ENCODE measurements at places on chromosomes 1 and 21.

- peak; percentile 59 for DNase-seq
These were observed 367.6 kb upstream of the VAMP3 start for GRCh38 chr1:7403265-7404045.

GRCh38 chr1:17798011-17798410 is 42.9 kb downstream of the ACTL8 start:
- DNase-seq: no peak

DNA sequence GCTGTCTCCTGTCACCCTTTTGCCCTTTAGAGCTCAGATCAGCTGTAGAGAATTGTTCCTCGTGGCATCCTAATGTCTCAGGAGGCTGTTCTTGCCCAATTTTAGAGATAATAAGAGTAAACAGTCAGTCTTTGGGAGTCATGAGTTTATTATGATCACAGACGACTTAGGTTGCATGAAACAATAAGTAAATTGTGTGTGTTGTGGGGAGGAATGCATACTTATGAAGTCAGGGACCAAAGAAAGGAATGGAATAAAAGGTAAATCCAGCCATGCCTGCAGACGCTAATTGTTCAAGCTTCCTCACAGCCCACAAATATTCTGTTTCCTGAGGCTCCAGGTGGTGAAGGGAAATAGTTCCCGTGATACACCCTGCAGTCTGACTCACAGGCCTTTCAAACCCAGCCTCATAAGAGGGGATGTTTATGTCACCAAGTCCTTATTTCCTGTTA is 897 bp downstream of the EPHX4 start:
- no peak for DNase-seq

DNA sequence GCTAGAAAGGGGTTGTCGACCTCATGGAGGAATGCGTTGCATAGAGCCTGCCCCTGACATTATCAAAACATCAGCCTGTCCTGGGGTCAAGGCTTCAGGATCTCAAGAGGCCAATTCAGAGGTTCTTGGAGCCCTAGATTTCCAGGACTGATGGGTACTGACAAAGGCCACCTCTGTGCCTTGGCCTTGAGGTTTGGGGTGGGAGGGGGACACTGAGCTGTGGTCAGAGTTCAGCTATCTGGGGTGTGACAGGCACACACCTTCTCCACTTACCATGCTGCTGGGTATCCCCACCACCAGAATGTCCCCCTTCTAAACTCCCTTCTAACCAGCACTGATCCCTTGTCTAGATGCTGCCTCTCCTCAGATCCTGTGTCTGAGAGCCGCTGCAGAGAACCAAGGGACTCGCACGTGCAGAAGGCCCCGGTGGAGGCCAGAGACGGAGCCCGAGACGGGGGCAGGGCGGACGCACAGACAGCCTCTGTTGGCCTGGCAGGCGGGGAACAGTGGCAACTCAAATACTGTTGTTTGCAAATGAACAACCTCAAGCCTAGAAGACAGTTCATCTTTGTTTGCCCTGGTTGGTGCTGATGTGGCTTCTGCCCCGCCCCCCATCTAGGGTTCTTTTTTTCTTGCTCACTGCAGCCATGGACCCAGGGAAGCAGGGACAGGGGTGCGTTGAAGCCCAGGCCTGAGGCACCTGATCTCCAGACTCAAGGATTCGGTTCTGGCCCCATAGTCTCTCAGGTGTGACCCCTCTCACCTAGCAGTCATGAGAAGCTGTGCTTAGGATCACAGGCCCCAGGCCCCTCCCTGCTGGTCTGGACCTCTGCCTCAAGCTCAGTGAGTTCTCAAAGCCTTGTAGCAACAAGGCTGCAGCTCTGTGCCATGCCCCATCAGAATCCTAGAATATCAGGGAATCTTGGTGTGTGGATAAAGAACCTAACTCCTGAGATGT is 28.1 kb upstream of the CSF1 start:
- DNase-seq: no peak

DNA sequence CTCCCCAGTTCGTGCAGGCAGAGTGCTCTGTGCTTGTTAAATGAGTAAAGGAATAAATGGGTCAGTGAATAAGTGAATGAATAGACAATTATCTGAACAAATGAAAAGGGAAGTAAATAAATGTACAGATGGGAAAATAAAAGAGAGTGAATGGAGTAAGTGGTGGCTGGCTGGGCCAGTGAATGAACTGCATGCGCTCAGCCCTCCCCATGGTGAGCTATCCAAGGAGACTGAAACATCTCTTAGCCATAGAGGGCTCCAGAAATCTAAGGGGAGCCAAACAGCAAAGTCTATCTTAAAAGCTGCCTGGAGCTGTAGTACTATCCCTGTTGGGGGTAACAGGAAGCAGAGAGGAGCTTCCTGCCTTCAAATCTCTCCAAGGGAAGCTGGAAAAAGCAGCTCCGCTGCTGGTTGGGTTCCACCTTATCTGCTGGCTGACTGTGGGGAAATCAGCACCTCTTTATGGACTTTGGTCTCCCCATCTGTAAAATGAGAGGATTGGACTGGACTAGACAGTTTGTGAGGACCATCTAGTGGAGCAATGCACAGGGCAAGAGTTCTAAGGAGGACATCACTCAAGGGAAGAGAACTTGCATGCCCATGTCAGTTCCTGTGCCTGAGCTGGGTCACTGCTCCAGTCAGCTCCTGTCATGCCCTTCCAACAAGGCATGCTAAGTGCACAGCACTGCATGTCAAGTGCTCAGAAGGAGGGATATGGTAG is 77.9 kb downstream of the TRABD2B start:
- DNase-seq: no peak

DNA sequence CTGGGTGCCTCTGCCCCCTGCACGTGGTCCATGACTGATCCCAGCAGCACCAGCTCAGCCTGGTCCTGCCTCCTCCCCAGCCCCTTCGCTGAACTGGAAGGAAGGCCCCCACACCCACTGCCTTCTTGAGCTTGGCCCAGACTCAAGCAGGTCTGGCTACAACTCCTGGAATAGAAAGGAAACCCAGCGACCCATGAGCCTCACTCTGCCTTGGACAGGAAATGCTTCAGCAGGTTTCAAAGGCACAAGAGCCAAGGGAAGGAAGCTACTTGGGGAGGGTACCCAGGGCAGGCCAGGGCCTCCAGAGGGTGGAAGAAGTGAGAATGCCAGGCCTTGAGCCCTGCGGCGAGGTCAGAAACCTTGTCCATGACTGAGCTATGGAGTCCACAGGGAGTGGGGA is 35.9 kb upstream of the RD3 start:
- no peak for DNase-seq

DNA sequence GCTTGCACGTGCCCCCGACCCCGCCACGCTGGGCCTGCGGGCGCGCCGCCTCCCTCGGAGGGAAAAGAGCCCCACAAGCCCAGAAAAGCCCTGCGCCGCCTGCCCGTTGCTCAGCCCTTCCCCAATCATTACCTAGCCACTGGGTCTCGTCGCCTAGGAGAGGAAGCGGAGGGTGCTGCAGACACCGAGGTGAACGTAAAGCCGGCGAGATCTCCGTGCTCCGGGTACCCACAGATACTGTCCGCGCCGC is at the start of gene ENO1:
TSS of gene ENO1 (minus strand) at position 239 of the 250 bp plus-strand sequence. CDS start 3,778 bp downstream, outside the sequence.
- no peak for DNase-seq

- DNase-seq: peak; percentile 13
These were observed 6.1 kb upstream of the CD1A start for GRCh38 chr1:158248118-158248517.

- no peak for DNase-seq
These were observed 9.2 kb upstream of the GADD45A start for GRCh38 chr1:67675800-67676199.

DNA sequence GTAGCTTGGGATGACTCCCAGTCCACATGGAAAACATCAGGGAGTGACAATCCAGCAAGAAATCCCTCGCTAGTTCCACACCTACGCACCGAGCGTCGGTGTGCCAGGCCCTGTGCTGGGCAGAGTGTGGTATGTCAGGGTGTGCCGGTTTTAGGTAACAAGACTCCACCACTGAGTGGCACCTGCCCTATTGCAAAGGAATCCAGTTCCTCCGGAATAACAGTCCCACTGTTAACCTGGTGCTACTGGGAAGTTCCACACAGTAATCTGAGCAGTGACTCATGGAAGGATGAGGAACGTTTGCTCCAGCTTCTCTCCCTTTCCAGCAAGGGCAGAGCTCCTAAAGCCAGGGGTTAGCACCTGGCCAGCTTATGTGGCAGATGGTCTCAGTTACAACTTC is 14.3 kb downstream of the RNF207 start:
- DNase-seq: no peak

DNA sequence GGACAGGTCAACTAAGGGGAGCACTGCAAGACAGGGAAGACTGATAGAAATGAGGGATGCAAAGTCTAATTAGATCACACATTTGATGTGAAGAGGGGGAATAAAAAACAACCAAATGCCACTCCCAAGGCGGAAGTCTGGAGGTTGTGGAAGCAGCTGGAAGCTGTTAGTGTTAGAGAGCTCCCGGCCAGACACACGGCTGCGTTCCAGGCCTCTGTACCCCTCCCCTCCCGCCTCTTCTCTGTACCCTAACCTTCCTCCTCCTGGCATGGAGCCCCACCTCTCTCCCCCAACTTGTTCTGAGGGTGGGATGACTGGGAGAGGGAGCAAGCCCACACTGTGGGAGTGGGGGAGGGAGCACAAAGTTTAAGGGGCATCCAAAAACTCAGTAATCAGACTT is 67.0 kb downstream of the PLEKHA6 start:
- DNase-seq: no peak

GRCh38 chr1:175757381-175758015 is 14.1 kb upstream of the TNR start:
- no peak for DNase-seq

GRCh38 chr1:210477328-210477924 is 148.7 kb downstream of the HHAT start:
- DNase-seq: no peak

Data from GM12878 (cell line).